Inflammatory macrophage treated with lipopolysaccharide for 4 hours (primary cell): ENCODE measurements at places on chromosomes 6 and 20.

GRCh38 chr6:16223362-16223761, 15.0 kb upstream of the GMPR start:
- DNase-seq, result no peak

- DNase-seq, result no peak
These were observed 240.7 kb downstream of the RNGTT start for GRCh38 chr6:88722686-88723085.

- DNase-seq, result no peak
These were observed 107.8 kb downstream of the CDC5L start for GRCh38 chr6:44495036-44495901.

- DNase-seq, result no peak
These were observed 838 bp downstream of the STMN3 start for GRCh38 chr20:63652192-63652980.

GRCh38 chr6:155186052-155186658, 77.7 kb upstream of the CLDN20 start:
- DNase-seq, result no peak

- no peak for DNase-seq
These were observed 44.1 kb upstream of the ADGRF1 start for GRCh38 chr6:47086051-47086770.

DNA sequence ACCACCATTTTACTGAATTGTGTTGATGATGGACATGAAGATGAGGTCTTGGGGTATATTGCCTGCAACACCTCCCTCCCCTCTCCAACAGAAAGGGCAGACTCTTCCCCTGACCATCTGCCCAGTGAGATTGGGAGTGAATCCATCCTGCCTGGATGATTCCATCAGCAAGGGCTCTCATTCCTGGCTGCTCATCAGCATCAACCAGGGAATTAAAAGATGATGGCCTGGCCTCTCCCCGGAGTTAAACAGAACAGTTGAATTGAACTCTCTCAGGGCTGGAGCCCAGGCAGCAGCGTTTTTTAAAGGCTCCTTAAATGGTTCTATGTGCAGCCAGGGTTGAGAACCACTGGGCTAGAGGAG, 14.6 kb upstream of the MRPS18A start:
- no peak for DNase-seq

GRCh38 chr20:11338496-11339306, 579.0 kb upstream of the BTBD3 start:
- no peak for DNase-seq

DNA sequence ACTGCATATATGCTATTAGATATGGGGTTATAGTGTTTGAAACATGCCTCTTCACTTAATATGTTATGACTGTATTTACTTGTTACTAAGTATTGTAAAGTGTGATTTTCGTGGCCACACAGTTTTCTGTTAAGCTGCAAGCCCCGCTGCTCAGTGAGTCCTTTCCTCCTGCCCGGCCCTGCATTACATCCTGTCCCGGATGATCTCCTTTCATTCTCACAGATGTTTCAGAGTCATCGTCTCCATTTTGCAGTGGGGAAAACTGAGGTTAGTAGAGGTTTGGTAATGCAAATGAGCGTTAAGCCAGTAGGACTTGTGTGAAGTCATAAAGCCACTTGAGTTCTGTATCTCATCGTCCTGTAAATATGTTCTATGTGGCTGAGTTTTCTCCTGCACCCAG, 155.5 kb downstream of the CFAP61 start:
- DNase-seq, result no peak

DNA sequence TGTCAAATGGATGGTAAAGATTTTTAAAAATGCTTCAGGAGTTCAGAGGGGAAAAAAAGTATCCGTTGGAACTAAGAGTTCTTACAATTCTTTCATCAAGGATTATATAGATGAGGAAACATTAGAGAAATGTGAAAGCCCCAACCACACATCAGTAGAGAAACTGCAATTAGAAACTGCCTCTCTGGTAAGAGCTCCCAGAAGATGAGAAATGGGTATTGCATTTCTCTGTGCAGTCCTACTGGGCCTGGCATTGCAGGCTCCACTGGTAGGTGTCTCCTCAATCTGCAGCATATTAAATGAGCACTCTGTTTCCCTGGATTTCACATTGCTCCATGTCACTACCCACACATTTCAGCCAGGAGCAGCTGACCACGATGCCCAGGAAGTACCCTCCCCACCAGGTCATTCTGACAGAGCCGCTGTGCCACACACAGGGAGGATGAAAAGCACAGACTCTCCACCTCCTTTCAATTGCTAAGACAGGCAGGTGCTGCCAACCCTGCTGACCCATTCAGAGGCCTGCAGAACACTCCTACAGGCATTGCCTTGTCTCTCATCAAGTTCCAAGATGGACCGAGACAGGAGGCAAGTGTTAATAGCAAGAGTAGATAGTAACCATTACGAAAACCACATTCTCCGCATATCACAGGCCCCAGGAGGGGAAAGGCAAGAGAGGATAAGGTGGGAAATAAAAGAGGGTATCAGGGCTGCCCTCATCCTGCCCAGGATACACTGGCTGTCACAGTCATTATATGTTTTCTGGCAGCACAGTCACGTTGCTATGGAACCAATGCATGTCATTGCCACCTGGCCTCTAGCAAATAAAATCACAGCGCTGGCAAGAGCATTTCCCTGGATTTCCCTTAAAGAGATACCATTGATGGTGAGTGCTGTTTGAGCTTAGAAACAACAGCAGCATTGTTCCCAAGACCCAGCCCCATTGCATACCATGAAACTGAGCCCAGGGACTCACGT, 241.7 kb downstream of the ATXN1 start:
- peak; percentile 10 for DNase-seq

GRCh38 chr6:39214846-39215639, 14.2 kb downstream of the KCNK5 start:
- no peak for DNase-seq

DNA sequence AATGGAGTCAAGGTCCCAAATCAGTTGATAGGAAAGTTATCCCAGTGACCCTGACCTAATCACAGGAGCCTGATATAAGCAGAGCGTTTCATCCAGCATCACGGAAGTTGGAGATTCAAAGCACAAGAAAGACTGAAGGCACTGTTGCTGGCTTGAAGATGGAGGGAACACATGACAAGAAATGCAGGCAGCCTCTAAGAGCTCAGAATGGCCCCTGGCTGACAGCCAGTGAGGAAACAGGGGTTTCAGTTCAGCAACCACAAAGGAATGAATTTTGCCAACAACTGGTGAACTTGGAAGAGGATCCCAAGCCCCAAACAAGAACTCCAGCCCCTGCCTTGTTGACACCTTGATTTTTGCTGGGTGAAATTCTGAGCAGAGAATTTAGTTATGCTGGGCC, 778.5 kb downstream of the MAFB start:
- DNase-seq, result no peak

DNA sequence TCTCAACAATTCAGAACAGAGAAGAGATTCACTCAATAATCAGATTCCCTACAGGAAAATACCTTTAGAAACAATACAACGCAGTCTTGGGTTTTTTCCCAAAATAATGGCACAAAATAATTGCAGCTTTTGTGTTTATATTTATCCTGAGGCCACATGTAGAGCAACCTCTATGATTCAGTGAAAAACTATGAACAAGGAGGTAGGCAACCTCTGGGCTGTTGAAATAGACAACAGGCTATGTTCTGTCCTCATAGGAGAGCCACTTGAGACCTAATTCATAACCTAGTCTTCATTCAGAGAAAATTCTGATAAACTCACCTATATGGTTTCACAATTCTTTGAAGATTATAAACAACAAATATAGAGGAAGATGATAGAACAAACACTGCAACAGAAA, 118.3 kb downstream of the KHDC1L start:
- DNase-seq, result no peak

- no peak for DNase-seq
These were observed 91.3 kb downstream of the VEGFA start for GRCh38 chr6:43861212-43861894.

DNA sequence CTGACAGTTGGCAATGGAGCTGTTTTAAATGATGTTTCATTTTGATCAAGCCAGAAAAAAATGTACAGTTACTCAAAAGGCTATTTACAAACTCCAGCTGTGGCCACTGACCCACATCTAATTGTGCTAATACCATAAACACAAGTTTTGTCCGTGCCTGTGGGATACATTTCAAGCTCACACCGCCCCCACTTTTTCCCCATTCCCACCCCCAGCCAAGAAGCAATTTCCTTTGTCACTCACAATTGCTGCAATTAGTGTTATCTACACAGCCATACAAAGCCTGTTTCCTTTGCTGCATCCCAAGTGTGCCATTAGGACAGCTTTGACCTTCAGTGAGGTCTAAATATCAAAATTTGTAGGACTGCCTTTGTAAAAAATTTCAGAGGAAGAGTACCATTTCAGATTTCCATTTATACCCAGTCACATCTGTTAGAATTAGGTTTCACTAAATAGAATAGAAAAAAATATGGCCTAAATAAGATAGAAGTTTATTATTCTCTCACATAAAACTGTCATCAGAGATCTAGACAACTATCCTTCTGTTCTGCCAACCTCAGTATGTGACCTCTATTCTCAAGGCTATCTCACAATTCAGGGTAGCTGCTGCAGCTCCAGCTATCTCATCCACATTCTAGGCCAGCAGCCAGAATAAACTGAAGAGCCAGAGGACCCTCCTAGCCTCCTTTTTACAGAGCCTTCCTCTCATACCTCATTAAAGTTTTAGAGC, 202.6 kb downstream of the NFATC2 start:
- no peak for DNase-seq

GRCh38 chr6:15522856-15523529, 139.8 kb downstream of the DTNBP1 start:
- no peak for DNase-seq
